ENCODE measurements at places on chromosomes 7 and 10. TPM values are rescaled to one million over a fixed set of nuclear protein-coding genes. Genes with fewer than 3 reads are reported as not detected.

DNA sequence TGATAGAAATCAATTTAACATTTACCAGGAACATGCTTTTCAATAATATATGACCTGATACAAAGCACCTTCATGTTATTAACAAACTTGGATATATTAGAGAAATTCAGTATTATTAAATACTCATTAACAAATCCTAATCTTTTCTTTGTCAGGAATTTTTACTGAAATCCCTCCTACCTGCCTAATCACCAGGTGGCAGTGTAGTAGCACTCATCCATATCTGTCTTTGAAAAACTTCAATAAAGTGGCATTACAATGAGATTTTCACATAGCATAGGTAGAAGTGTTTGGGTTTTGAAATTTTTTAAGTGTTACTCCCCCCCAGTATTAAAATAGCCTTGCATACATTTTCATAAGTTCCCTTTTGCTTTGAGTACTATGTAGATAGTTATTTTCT, 1246.6 kb upstream of the LRRN3 start:
- no peaks in the 10 kb centered on the region for H3K27me3 ChIP-seq
- no peaks in the 10 kb centered on the region for H3K4me1 ChIP-seq
- no peak overlapping the region for H3K4me3 ChIP-seq
- H3K36me3 ChIP-seq, result no peaks in the 10 kb centered on the region
- H3K27ac ChIP-seq, result no peak overlapping the region

- H3K4me1 ChIP-seq, result no peaks in the 10 kb centered on the region
- no peaks in the 10 kb centered on the region for H3K27me3 ChIP-seq
- no peak for DNase-seq
- no peaks in the 10 kb centered on the region for H3K36me3 ChIP-seq
These were observed 245.9 kb downstream of the FGFR2 start for GRCh38 chr10:121352231-121352855.

GRCh38 chr10:99612167-99612831, 7.9 kb downstream of the SLC25A28 start:
- H3K27ac ChIP-seq, result no peak overlapping the region
- H3K4me1 ChIP-seq, result no peaks in the 10 kb centered on the region
- no peak overlapping the region for H3K4me3 ChIP-seq
- H3K27me3 ChIP-seq, result no peaks in the 10 kb centered on the region
- peak; percentile 62 for DNase-seq

DNA sequence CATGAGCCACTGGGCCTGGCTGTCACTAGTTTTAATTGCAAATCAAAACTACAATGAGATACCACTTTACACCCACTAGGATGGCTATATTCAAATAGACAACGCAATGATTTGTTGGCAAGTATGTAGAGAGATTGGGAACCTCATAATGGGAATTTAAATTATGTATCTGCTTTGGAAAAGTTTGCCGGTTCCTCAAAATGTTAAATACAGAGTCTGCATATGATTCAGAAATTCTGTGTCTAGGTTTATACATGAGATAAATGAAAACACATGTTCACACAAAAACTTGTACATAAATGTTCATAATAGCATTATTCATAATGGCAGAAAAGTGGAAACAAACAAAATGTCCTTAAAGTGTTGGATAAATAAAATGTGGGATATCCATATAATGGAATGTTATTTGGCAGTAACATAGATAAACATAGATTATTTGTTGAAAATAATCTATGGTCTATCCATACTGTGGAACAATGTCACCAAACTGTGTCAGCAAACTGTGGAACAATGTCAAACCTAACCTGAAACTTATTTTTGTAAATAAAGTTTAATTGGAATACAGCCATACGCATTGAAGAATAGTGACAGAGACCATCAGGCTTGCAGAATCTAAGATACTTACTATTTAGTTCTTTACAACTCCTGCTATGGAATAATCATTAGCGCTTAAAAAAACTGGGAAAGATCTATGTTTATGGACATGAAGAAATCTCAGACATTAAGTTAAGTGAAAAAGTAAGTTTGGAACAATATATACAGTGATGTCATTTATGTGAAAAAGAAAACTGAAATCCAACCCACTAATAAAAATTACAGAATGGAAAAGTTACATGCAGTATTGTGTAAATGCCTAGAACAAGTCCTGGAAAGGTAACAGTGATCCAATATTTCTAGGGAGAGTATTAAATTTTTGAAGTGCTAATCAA, 70.9 kb downstream of the CCDC7 start:
- H3K27me3 ChIP-seq, result no peaks in the 10 kb centered on the region
- no peak for DNase-seq
- H3K4me3 ChIP-seq, result no peak overlapping the region
- H3K27ac ChIP-seq, result no peak overlapping the region

DNA sequence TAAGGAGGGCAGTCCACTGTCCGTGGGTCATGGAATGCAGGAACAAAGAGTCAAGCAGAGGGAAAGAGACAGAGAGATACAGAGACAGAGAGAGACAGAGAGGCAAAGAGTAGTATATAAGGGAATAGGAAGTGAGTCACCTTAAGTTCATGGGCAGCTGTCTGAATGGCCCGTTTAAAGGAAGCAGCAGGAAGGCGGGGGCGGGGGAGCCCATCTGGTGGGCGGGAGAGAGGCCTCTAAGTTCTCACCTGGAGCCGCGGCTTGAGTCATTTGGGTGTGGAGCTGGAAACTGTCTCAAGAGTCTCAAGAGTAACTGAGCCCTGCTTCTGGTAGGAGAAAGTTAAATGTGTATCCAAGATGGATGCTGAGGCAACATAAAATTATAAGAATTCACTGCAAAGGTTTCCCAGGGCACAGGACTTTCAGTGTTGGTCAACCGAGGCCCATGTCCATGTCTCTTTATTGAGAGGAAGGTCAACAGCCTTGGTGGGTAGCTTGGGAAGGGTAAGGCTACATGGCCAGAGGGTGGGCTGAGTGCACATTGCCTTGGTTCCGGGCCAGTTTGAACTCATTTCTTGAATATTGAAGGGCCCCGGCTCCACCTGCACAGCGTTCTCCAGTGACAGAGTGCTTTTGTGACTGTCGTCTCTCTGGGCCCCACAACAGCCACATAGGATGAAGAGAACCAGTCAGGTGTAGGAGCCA, 85.5 kb upstream of the CACUL1 start:
- no peak overlapping the region for H3K4me3 ChIP-seq
- no peaks in the 10 kb centered on the region for H3K4me1 ChIP-seq
- no peak overlapping the region for H3K27ac ChIP-seq
- no peaks in the 10 kb centered on the region for H3K27me3 ChIP-seq
- no peak for DNase-seq
- H3K36me3 ChIP-seq, result no peaks in the 10 kb centered on the region

DIP2C gene
- 16.1 TPM for polyA plus RNA-seq

BEND7 gene
- 2.5 TPM for polyA plus RNA-seq

CFAP70 gene
- polyA plus RNA-seq, result 0.13 TPM

ACSM6 gene
- polyA plus RNA-seq, result not detected

SLC35G1 gene
- polyA plus RNA-seq, result 2.6 TPM

Measured in IMR-90 (cell line).